Prostate gland (tissue), 2 donors: ENCODE measurements at places on chromosomes 4 and X. TPM values are rescaled to one million over a fixed set of nuclear protein-coding genes. Genes with fewer than 3 reads are reported as not detected.

The KIT gene
- total RNA-seq, result 4.2 TPM

The GAGE1 gene
- total RNA-seq, result 9.8 TPM

The CASP3 gene
- total RNA-seq, result 13.3 TPM

The TASL gene
- total RNA-seq, result not detected

The ADH7 gene
- total RNA-seq, result not detected

The F8A2 gene
- 15.2 TPM for total RNA-seq

The PPP2R3B gene
- 73.2 TPM for total RNA-seq

The PNMA6A gene
- 5.1 TPM for total RNA-seq

- no peaks in the 10 kb centered on the region for H3K27me3 ChIP-seq
- no peak overlapping the region for H3K4me3 ChIP-seq
- peaks cover 3% of the 10 kb centered on the region for H3K4me1 ChIP-seq
- no peaks in the 10 kb centered on the region for H3K36me3 ChIP-seq
- H3K27ac ChIP-seq, result no peak overlapping the region
Measured at GRCh38 chr4:38141808-38142500, 181.8 kb downstream of the PTTG2 start.

- no peak overlapping the region for H3K4me3 ChIP-seq
- peak; percentile 30 for DNase-seq
- no peaks in the 10 kb centered on the region for H3K36me3 ChIP-seq
- peaks cover 50% of the 10 kb centered on the region for H3K27me3 ChIP-seq
- no peak overlapping the region for H3K27ac ChIP-seq
Measured at GRCh38 chr4:84503495-84504437, 4.7 kb upstream of the NKX6-1 start.

DNA sequence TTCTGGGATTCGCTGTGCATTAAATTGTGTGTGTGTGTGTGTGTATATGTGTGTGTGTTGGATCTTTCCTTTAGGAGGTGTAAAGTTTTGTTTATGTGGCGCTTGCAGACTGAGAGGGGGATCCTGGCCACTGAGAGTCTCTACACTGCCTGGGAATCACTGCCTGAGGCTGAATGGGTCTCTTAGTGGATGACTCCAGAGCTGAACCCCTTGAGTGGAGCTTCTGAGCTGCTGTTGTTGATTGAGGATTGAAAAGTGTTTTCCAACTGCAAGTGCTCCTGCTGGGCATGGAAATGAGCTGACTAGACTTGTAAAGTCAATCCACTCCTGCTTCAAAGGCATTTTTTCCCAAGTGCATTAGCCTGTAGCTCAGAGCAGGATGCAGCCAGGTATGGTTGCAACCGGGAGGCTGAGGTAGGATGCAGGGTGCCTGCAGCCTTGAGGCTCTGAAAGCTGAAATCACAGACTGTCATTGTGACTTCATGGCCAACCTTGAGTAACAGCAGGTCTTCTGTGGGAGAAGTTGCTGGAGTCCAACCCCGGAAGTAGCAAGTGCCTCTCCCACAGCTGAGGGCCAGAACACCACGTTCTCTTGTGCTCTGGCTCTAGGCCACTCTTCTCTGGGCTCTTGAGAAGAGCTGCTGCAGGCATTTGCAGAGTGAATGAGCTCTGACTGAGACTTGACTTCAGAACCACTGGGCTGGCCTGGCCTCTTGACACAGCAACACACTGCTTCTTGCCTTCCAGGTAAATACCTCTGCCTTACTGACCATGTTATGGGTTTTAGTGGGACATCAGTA is at the start of gene TBX22:
TBX22 (plus strand) TSS at position 613 of the 800 bp plus-strand sequence. CDS start 7,517 bp downstream, outside the sequence.
- no peaks in the 10 kb centered on the region for H3K27me3 ChIP-seq
- no peak for DNase-seq
- no peaks in the 10 kb centered on the region for H3K36me3 ChIP-seq
- H3K27ac ChIP-seq, result no peak within 1 kb of the TSS
- no peak within 1 kb of the TSS for H3K4me3 ChIP-seq

GRCh38 chr4:121076416-121076815 is 4.1 kb upstream of the NDNF start:
- H3K4me3 ChIP-seq, result no peak overlapping the region
- no peaks in the 10 kb centered on the region for H3K36me3 ChIP-seq
- DNase-seq, result no peak
- H3K27me3 ChIP-seq, result no peaks in the 10 kb centered on the region
- H3K27ac ChIP-seq, result no peak overlapping the region

GRCh38 chr4:141124224-141124623 is 9.0 kb downstream of the RNF150 start:
- no peak overlapping the region for H3K4me3 ChIP-seq
- no peaks in the 10 kb centered on the region for H3K36me3 ChIP-seq
- DNase-seq, result no peak
- H3K27me3 ChIP-seq, result no peaks in the 10 kb centered on the region
- H3K27ac ChIP-seq, result no peak overlapping the region

DNA sequence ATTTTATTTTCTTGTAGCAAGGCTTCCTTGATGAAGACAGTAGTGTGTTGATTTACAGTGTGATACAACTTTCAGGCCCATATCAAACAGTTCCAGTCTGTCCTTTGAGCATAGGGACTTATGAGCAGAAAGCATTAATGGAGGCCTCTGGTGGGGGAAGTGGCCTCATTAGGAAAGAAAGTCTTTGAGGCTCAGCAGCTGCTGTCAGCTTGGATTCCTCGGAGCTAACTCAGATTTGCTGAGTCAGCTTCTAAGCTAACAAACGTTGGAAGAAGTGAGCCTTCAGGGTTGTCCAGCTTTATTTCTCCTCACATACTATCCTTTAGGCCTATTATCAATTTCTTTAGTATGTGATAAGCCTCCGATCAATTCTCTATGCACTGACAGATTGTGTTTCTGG is 15.8 kb upstream of the SFRP2 start:
- no peak overlapping the region for H3K4me3 ChIP-seq
- H3K27ac ChIP-seq, result no peak overlapping the region
- no peaks in the 10 kb centered on the region for H3K4me1 ChIP-seq
- H3K36me3 ChIP-seq, result no peaks in the 10 kb centered on the region
- DNase-seq, result no peak

DNA sequence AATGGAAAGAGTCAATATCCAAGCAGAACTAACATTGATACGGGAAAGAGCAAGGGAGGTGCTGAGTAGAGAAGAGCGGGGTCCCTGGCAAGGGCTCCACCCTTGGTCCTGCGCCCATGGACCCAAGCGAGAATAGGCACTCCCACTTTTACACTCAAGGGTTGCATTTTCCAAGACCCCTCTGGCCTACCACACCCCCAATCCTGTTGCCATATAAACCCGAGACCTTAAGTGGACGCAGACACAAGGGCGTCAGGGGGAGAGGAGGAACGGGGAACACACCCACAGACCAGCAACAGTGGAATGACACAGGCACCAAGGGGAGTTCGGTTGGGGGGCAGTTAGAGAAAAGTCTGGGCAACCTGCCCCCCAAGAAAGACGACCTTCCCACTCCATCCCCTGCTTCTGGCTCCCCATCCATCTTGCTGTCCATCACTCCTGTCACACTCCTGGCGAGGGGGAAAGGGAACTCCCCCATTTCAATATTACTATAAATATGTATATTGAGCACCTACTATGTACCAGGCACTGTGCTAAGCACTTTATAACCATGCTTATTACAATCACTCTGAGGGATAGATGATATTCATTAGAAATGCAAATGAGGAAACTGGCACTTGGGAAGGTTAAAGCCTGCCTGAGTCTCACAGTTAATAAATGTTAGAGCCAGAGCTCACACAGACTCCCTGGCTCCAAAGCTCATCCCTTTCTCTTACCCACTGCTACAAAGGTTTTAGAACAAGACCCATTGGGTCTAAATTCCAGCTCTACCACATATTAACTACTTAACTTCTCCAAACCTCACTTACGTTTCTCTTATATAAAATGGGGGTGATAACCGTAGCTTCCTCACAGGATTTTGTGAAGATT is 51.7 kb downstream of the SCD5 start:
- no peaks in the 10 kb centered on the region for H3K27me3 ChIP-seq
- H3K4me1 ChIP-seq, result no peaks in the 10 kb centered on the region
- DNase-seq, result no peak
- H3K4me3 ChIP-seq, result no peak overlapping the region

GRCh38 chr4:168654104-168654847 is 157.4 kb downstream of the PALLD start:
- H3K4me1 ChIP-seq, result no peaks in the 10 kb centered on the region
- no peaks in the 10 kb centered on the region for H3K36me3 ChIP-seq
- H3K27ac ChIP-seq, result no peak overlapping the region
- no peak overlapping the region for H3K4me3 ChIP-seq
- H3K27me3 ChIP-seq, result no peaks in the 10 kb centered on the region
- no peak for DNase-seq

DNA sequence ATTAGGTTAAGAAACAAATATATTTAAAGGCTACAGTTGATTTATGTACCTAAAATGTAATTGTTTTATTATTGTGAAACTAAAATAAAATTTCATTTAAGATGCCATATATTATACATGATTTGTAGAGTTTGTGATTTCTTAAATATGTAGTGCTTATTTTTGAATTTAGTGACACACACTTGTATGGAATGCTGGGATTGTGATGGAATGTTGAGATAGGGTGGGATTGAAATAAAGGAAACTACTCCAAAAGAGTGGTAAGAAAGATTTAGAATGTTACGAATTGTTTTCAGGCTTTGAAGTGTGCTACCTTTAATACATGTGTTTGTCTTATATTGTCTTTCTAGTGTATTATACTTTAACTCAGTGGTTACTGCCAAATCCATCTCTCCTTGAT is 330.3 kb upstream of the PITX2 start:
- H3K4me1 ChIP-seq, result no peaks in the 10 kb centered on the region
- no peak overlapping the region for H3K27ac ChIP-seq
- DNase-seq, result no peak
- H3K27me3 ChIP-seq, result no peaks in the 10 kb centered on the region
- H3K36me3 ChIP-seq, result no peaks in the 10 kb centered on the region

DNA sequence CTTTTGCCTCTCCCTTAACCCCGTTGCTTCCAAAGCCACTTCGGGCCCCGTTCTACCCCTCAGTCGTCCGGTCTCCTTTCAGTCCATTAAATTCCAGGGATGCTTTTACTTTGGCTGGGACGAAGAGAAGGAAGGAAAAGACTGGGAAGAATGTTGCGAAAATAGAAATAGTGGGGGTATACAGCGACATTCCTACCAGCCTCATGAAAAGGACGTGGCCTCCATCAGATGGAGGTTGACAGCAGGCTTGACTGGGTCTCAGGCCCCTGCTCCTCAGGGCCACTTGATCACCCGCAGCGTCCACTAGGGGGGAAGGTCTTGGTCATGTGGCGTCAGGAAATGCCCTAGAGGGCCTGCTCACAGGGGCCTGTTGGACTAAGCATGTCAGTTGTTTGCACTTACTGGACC is 657 bp upstream of the ANKRD50 start:
- peak overlapping the region; percentile 96 for H3K27ac ChIP-seq
- no peaks in the 10 kb centered on the region for H3K36me3 ChIP-seq
- no peaks in the 10 kb centered on the region for H3K4me1 ChIP-seq
- no peaks in the 10 kb centered on the region for H3K27me3 ChIP-seq
- DNase-seq, result peak; percentile 13

- no peak overlapping the region for H3K4me3 ChIP-seq
- DNase-seq, result no peak
- no peaks in the 10 kb centered on the region for H3K36me3 ChIP-seq
- no peak overlapping the region for H3K27ac ChIP-seq
- H3K27me3 ChIP-seq, result no peaks in the 10 kb centered on the region
Measured at GRCh38 chr4:13963601-13964000, 336.1 kb upstream of the BOD1L1 start.

DNA sequence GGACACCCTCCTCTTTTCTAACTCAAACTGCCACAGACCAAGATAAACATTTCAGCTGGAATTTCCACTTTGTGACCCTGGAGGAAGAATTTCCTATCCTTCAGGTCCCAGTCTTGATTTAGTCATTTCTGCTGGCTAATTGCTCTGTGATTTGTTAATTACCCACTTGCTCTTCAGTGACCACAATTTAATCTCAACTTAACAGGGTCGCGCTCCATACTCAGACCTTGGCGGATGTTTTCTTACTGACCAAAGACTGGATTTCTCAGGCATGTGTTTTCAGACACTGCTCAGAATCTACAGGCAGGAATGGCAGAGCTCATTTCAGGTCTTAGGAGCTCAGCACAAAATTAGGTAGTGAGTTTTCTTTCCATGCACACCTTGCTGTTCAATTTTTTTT is 188.9 kb downstream of the ASMT start:
- H3K4me3 ChIP-seq, result no peak overlapping the region
- no peaks in the 10 kb centered on the region for H3K27me3 ChIP-seq
- H3K27ac ChIP-seq, result no peak overlapping the region
- no peak for DNase-seq
- no peaks in the 10 kb centered on the region for H3K4me1 ChIP-seq

- no peak overlapping the region for H3K4me3 ChIP-seq
- H3K27ac ChIP-seq, result peak overlapping the region; percentile 15
- no peaks in the 10 kb centered on the region for H3K36me3 ChIP-seq
Measured at GRCh38 chr4:184427687-184428086, 46.7 kb downstream of the IRF2 start.

DNA sequence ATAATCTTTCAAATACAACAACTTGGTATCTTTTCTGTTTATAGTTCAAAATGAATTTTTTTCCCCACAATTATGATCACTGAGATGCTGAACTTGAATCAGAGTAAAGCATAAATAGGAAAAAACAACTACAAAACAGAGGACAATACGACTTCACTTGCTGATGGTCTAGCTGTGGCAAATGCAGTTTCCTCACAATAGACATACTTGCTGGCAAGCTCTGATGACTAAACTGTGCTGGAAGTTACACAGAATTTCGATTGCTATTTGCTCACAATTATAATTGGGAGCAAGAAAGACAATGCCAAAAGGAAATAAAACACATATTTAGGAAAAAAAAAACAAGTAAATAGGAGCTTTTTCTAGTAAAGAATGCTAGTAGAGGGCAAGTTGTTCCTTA is 14.7 kb downstream of the VEGFC start:
- no peaks in the 10 kb centered on the region for H3K4me1 ChIP-seq
- H3K27ac ChIP-seq, result no peak overlapping the region
- no peaks in the 10 kb centered on the region for H3K27me3 ChIP-seq
- no peaks in the 10 kb centered on the region for H3K36me3 ChIP-seq
- no peak overlapping the region for H3K4me3 ChIP-seq

DNA sequence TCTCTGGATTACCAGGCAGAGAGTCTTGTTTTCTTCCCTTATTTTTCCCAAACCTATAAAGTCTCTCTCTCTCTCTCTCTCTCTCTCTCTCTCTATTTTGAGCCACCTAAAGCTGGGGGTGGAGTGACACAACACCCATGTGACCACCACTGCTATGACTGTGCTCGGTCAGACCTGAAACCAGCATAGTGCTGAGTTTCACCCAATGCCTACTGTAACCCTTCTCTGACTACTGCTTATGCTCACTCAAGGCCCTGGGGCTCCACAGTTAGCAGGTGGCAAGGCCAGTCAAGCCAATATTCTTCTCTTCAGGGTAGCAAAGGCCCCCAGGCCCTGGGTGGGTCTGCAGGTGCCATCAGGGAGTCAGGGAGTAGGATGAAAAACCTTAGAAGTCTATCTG is 114.7 kb upstream of the ARMCX2 start:
- H3K27ac ChIP-seq, result no peak overlapping the region
- no peaks in the 10 kb centered on the region for H3K36me3 ChIP-seq

DNA sequence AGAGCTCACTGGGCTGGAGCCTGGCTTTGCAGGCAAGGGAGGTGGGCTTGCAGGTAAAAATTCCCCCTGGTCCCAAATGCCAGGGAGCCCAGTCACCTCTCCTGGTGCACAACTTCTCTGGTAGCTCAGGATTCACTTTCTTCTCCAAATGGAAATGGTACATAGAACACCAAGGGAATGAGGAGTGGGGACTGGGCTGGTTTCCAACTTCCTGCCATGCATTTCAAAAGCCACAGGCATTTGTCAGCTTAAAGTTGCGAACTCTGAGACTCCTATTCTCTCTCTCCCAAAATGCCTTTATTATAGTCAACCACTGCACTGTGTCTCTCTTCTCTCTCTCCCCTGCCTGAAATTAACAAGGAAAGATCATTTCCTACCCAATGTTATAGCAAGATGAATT is 177.3 kb downstream of the GRIA3 start:
- no peak for DNase-seq
- H3K4me1 ChIP-seq, result no peaks in the 10 kb centered on the region
- no peaks in the 10 kb centered on the region for H3K36me3 ChIP-seq
- no peak overlapping the region for H3K27ac ChIP-seq
